ENCODE measurements at places on chromosomes 11 and 22.

GRCh38 chr22:24285245-24285644 lies 14.6 kb downstream of the SPECC1L start:
- ATAC-seq = no peak

DNA sequence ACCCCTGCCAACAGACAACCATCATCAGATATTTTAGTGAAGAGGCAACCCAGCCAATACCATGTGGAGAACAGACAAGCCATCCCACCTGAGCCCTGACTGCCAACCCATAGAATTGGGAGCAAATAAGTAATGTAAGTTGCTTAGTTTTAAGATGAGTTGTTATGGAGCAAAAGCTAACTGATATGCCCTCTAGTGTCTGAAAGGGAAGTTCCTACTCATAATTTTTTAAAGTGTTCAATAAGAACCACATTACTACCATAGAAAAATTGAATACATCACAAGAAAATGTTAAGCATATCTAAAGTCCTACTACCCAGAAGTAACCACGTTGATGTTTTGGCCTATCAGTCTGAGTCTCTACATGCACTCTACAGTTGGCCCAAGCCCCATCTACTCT lies 50.8 kb upstream of the SLC36A4 start:
- ATAC-seq = no peak

DNA sequence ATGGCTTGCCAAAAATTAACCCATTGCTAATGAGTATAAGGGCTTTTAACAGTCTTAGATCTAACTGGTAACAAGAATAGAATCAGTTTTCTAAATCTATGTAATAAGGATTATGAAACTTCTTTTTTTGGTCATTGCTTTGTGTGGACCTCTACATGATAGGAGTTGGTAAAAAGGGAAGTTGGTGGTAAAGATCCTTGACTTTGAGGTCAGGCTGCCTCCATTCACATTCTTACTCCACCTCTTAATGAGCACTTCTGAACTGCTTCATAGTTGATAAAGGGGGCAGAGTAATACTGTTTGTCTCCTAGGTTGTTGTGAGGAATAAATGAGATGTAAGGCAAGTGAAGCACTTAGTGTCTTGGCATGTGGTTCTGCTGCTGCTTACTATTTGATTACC lies 10.6 kb downstream of the EIF3M start:
- ATAC-seq = no peak

DNA sequence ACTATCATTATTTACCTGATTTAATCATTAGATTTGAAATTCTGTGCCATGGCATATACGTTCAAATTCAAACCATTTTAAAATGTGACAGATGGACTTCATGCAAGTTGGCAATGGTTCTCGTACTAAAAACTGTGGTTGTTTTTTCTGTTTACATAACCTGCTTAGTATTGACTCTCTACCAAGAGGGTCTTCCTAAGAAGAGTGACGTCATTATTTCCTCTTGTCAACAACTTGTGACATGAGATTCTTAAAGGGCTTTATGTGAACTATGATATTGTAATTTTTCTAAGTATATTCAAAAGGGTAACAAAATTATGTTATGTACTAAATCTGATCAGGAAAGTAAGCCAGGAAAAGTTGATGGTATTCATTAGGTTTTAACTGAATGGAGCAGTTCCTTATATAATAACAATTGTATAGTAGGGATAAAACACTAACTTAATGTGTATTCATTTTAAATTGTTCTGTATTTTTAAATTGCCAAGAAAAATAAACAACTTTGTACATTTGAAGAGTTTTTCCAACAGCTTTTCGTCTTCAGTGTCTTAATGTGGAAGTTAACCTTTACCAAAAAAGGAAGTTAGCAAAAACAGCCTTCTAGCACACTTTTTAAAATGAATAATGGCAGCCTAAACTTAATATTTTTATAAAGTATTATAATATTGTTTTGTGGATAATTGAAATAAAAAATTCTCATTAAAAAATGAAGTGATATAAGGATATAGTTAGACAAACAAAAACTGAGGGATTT lies 87.0 kb downstream of the GRK3 start:
- no peak for ATAC-seq

DNA sequence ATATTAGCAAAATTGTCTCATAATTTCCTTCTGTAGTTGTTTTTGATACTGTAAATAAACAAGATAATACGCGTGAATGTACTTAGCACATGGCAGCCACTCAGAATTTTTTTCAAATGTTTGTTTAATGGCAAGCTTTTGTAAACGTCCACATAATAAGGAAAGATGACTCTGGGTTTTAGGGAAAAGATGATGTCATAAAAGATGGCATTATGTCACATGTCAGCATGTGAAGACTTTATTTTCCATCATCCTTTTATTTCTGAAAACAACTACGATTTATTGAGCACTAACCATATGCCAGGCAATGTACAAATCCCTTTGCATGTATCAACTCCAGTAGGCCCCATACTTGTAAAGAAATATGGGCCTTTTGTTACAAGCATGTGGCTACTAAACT lies 139.9 kb downstream of the C11orf91 start:
- no peak for ATAC-seq
